ENCODE measurements at places on chromosomes 5 and 9.
A peak's percentile ranks its signal among the peaks of the same experiment; 100 is the strongest.

GRCh38 chr9:92748233-92748497 lies 16.5 kb downstream of the BICD2 start:
- DNase-seq: no peak

DNA sequence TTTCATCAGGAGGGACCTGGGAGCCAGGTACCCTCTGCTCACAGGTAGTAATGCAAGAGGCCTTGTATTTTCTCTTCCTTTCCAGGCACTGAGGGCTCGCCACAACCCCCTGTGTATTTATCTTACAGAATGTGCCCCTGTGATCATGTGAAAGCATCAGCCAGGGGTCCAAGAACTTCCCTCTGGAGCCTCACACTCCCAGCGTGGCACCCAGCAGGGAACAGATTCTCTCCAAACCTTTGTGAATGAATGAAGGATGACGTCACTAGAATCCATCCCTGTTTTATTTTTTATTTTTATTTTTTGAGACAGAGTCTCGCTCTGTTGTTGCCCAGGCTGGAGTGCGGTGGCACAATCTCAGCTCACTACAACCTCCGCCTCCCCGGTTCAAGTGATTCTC lies 107.3 kb upstream of the IER5L start:
- no peak for DNase-seq

GRCh38 chr5:173890195-173890991 lies 2.2 kb downstream of the CPEB4 start:
- peak; percentile 22 for DNase-seq

DNA sequence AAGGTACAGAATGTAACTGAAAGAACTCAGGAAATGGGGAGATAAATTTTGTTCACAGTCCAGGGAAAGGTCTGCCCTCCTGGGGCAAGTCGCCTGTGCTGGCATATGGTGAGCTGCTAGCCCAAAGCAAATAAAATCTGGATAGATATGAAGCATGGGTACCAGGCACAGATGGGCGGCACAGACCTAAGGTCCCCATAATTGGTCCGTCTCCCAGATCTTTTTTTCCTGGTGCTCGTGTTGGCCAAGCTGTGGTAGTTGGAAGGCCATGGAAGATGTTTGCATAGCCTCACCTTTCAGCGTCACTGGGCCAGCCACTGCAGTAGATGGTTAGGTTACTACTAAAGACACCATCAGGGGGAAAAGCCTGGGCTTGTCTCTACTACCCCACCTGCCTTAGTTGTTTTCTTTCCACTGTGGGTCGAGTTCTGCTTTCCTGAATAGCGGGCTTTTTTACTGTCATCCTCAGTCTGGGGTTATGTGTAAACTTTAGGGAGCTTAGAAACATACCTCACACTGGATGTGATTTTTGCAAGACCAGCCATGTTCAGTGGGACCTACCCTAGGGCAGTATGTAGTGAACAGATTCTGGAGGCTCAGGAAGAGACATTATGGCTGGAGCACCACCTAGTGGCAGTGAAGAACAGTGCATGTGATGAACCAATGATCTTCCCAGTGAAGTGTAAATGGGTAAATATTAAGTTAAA lies 24.2 kb upstream of the GLRX start:
- peak; percentile 77 for DNase-seq

GRCh38 chr9:128159522-128159783 lies 612 bp upstream of the BBLN start:
- DNase-seq: no peak

DNA sequence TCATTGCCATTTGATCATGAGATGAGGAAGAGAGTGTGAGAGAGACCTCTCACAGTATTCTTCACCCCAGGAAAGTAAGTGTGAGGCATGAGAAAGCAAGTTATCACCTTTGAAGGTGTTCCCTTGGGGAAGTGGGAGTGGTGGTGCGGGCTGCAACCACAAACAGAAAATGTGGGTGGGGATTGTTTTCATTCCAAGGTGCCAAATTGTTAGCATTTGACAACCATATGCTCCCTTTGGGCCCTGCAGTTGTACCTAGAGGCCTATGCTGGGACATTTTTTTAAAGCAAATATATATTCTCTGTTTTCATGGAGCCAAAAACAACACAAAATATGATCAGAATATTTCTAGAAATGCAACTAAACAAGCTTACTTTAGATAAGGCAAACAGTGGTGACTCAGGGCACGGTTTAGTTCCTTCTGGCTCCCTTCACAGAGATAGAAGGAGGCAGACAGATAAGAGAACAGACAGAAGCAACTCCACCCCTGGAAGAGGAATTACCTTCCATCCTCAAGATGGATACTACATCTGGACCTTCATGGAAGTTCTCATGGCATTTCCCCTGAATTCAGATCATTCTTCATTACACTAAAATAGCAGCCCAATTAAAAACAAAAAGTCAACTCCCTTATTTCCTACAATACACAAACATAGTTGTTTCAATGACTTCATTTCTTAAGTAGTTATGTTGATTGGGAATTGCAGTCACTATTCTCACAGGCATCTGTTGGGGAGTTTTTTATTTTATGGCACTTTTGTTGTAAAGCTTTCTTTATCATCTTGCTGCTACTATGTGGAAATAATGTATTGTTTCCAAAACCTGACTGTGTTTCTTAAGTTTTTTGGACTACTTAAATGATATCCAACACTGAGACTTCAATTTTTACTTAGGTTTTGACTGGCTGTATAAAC lies 416.6 kb downstream of the PLK2 start:
- DNase-seq: no peak

DNA sequence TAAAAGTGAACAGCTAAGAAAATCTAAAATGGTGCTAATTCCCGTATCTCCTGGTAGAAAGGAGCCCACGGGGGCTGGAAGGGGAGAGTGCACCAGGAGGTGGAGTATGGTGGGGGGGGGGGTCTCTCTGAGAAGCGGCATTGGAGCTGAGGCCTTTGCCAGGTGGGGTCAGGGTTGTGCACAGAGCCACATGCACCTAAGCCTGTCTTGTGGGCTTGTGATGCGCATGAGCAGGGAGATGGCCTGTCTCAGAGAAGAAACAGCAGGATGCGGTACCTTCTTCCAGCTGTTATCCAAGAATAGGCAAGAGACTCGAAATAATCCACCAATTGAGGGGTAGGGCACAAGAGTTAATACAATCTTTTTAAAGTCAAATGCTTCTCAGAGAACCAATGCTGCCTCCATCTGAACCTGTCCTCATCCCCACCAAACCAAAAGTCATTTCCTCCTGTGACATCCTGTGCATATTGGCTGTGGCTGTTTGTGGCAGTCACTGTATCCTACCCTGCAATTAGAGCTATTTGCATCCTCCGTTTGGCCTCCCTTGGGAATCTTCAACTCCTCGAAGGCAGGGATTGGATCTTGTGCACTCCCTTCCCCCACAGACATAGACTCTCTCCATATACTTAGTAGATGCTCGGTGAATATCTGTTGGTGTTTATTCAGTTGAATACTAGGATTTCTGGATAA lies 45.4 kb downstream of the FGF1 start:
- no peak for DNase-seq

DNA sequence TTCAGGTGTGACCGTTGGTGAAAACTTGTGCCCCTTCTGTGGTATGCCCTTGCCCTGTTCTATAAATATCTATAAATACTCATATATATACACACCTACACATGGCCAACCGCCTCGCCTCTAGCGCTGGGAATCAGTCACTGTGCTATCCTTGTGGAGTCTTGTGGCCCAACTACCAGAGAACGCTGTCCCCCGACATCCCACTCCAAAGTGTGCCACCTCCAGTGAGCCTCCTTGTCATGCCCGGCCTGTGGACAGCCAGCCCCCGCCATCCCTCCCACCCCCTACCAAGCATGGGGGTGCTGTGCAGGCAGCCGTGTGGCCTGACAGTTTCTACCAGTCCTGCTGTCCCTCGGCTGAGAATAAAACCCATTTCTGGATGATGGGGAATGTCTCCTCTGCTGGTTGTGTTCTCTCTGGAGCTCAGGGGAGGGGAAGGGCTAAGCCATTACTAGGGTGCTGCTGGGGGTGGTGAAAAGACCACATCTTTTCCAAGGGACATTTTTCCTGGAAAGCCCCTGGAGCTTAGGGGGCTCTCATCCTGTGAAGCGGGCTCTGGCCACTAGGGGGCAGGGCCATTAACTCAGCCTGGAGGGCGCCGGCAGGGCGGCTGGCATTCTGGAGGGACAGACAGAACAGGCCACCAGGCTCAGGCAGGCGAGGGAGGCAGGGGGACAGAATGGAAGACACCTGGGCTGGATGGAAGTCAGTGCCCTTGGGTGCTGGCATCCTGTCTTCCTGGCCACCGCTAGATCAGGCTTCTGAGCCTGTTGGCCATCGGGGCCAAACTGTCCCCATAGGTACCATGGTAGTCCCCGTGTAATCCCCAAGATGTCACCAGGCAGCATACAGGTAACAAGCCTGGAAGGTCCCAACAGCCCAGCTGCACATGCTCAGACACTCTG lies 20.7 kb downstream of the GOLGA2 start:
- DNase-seq: peak; percentile 19
